ENCODE measurements at places on chromosomes 1 and 21.

- no peak for DNase-seq
Measured at GRCh38 chr1:9190234-9190633, 44.3 kb upstream of the H6PD start.

- DNase-seq, result no peak
Measured at GRCh38 chr1:201053155-201053860, 29.8 kb upstream of the KIF21B start.

DNA sequence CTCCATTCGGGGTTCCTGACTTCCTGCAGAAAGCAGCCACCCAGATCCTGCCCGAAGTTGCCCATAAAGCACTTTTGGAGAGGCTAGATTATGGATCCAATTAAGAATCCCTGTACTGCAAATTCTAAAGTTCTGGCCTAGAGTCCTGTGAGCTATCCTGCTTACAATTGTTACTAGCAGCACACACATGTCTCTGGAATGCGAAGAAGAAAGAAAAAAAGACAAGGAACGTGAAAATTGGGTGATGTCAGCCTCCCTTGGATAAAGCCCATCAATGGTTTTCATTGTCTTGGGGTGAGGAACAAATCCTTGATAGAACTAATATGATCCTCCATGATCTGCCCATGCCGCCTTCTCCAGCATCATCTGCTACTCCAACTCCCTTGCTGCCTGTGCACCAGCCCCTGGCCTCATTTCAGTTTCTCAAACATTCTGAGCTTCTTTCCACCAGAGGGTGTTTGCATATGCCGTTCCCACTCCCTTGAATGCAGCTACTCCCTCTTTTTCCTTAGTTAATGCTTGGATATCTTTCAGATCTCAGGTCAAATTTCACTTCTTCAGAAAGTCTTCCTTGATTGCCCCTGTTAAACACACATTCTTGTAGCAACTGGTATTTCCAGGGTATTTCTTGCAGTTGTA lies 94.0 kb downstream of the ST6GALNAC5 start:
- no peak for DNase-seq

GRCh38 chr21:44354775-44355771 lies 1.7 kb downstream of the TRPM2 start:
- no peak for DNase-seq

GRCh38 chr1:210696709-210697108 lies 368.0 kb downstream of the HHAT start:
- no peak for DNase-seq

- no peak for DNase-seq
Measured at GRCh38 chr1:89260042-89260441, 12.6 kb downstream of the GBP5 start.

DNA sequence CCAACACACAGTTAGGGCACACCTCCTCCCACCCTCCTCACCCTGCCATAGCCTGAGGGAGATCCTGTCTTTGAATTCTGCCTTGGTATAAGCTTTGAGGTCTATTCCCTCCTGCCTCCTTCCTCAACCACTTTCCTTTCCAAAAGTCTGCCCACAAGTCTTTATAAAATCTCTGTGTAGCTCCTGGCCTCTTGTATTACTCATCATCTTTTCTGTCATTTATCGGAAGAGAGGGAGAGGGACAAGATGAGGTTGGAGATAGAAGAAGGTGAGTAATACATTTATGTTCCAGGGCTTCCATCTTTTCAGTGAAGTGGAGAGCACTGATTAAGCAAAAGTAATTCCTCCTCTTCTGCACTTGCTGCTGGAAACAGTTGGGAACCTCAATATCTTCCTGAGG lies 30.5 kb upstream of the EFCAB14 start:
- no peak for DNase-seq

DNA sequence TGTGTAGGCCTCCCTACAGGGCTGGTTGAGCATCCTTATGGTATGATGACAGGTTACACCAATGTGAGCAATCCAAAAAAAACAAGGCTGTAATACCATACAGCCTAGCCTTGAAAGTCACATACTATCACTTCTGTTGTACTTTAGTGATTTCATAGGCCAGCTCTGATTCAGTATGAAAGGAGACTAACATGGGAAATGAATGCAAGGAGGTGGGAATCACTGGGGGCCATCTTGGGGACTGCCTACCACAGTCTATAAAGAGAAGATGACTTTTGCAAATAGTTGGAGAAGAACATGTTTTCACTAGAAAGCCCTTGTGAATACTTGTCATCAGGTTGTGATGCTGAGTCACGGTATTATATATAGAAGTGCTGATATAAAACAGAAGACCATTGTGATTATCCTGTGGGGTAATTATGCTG lies 270.7 kb downstream of the S1PR1 start:
- DNase-seq, result no peak

- DNase-seq, result no peak
Measured at GRCh38 chr1:210361665-210362064, 33.0 kb downstream of the HHAT start.

GRCh38 chr1:205662135-205662738 lies 18.1 kb downstream of the SLC45A3 start:
- no peak for DNase-seq

- DNase-seq, result no peak
Measured at GRCh38 chr1:43036932-43037331, 78.3 kb upstream of the SLC2A1 start.

DNA sequence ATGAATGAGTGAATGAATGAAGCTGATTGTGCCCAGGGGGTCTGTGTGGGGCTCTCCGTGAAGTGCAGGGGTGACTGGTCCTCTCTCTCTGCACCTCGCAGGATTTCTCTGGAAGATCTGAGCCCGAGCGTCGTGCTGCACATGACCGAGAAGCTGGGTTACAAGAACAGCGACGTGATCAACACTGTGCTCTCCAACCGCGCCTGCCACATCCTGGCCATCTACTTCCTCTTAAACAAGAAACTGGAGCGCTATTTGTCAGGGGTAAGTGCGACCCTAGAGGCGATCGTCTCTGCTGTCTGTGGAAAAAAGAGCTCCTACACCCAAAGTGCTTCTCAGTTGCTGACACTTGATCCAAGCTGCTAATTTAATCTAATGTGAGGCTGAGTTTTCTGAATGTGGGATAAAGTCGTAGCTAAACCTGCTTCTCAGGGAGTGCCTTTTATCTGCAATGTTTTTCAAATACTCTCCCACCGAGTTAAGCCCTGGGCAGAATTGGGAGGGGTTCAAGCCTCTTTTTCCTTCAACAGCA lies 101.7 kb downstream of the HUNK start:
- DNase-seq, result no peak

- no peak for DNase-seq
Measured at GRCh38 chr1:81135524-81135923, 665.2 kb upstream of the ADGRL2 start.

DNA sequence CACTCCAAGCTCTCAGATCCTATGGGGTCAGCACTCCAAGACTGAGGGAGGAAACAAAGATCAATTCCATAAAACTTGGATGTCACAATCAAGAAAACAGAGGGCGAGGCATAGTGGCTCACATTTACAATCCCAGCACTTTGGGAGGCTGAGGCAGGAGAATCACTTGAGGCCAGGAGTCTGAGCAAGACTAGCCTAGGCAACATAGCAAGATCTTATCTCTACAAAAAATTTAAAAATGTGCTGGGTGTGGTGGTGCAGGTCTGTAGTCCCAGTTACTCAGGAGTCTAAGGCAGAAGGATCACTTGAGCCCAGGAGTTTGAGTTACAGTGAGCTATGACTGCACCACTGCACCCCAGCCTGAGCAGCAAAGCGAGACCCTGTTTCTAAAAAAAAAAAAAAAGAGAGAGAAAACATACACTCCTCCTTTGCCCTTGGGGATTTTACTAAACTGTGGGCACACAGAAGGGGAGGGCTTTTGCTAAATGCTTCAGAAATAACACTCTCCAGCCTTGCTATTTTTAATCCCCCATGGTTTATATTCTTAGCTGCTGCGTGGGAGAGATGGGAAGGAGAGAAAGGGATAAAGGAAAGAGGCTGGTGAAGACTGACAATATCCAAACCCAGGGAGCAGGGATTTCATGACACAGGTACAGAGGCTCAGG lies 18.1 kb downstream of the ARHGEF2 start:
- DNase-seq, result no peak

- DNase-seq, result no peak
Measured at GRCh38 chr1:153174624-153175023, 23.9 kb upstream of the SPRR2G start.

All from left ventricle myocardium inferior (tissue), 1 donor.